ENCODE measurements at places on chromosomes 5 and 9.

- no peak for DNase-seq
Observed at GRCh38 chr5:57190593-57190992, 16.7 kb downstream of the GPBP1 start.

- no peak for DNase-seq
Observed at GRCh38 chr5:132777209-132778069, at the start of gene SEPTIN8. Gene SEPTIN8, minus strand, starts transcription at chr5:132777239. Its CDS starts 102 bp downstream, at chr5:132777137.

GRCh38 chr9:134734270-134734669 lies 92.7 kb downstream of the COL5A1 start:
- DNase-seq: peak; percentile 27

- DNase-seq: no peak
Observed at GRCh38 chr9:121021301-121021700, 28.8 kb downstream of the C5 start.

- no peak for DNase-seq
Observed at GRCh38 chr9:103902263-103902662, 191.8 kb upstream of the SMC2 start.

- no peak for DNase-seq
Observed at GRCh38 chr5:166117072-166118066, 2174.1 kb upstream of the WWC1 start.

GRCh38 chr5:122341087-122341486 lies 29.1 kb downstream of the SNCAIP start:
- no peak for DNase-seq

- no peak for DNase-seq
Observed at GRCh38 chr5:167867281-167867680, 424.2 kb upstream of the WWC1 start.

DNA sequence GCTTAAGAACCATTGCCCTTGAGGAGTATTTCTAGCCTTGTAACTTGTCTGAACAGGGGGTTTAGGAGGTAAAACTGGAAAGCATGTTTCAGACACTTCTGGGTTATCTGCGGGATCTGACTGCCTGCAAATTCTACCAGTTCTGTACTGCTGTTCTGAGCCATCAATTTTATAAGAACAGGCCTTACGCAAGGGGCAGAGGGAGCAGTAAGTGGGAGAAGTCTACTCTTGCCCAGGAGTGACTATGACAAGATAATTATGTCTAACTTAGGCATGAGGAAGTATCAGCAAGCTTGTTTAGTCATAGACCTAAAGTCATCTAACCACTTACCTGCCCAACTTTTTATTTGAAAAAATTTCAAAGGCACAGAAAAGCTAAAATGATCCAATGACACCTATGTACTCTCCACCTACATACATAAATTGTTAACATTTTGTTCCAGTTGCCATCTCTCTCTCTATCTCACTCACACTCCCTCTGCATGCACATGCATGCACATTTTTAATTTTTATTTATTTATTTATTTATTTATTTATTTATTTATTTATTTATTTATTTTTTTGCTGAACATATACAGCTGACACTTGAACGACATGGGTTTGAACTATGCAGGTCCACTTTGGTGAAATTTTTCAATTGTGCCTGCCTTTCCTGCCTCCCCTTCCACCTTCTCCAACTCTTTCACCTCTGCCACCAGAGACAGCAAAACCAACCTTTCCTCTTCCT lies 18.4 kb upstream of the DEPDC1B start:
- DNase-seq: no peak

GRCh38 chr5:103066326-103066725 lies 53.6 kb downstream of the GIN1 start:
- DNase-seq: no peak

DNA sequence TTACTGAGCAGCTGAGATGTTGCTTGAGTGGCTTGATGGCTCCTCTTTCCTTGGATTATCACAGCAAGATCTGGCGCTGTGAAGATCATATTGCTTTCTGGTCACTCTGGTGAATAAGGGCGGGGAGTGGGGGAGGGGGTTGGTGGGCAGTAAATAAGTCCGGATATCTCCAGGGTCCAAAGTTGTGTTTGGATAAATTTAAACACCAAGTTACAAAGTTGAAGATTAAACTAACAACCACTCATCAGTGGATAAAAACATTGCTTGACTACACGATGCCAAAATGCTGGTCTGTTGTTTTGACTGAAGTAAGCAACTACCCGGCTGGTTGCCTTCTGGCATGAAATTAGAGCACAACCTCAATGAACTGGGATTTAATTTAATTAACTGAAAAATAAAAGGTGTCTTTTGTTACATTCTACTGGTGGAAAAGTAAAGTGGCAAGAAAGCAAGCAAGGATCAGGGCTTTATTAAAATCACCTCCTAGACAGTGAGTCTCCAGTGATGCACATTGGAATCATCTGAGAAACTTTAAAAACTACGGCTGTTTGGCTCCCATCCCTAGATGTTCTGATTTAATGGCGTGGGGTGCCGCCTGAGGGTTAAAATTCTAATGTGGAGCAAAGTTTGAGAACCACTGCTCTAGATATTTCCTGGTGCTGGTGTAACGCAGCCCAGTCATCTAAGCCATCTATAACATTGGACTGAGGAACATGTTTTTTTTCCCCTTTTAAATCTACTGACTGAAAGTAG lies 86.7 kb upstream of the AGXT2 start:
- peak; percentile 54 for DNase-seq

DNA sequence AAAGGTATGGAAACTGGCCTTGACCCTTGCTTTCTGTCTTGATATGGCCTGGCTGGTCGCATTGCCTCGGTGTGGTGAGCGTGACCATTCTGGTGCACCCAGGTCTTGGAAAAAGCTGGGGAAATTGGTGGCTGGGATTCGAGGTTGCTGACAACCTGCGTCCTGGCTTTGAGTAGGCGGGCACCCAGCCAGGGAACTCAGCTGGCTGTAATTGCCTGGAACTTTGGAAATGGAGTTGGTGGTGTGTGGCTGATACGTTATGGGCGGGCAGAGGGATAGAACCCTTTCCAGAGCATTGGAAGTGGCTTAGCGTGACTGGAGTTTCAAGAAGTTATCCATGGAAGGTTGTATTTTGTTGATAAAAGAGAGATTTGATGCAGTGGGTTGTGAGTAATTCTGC lies 35.2 kb downstream of the KCNMB1 start:
- DNase-seq: no peak

GRCh38 chr5:17238521-17239041 lies 21.1 kb downstream of the BASP1 start:
- peak; percentile 82 for DNase-seq

All from HFFc6 (cell line).